ENCODE measurements at places on chromosomes 11 and 22.

DNA sequence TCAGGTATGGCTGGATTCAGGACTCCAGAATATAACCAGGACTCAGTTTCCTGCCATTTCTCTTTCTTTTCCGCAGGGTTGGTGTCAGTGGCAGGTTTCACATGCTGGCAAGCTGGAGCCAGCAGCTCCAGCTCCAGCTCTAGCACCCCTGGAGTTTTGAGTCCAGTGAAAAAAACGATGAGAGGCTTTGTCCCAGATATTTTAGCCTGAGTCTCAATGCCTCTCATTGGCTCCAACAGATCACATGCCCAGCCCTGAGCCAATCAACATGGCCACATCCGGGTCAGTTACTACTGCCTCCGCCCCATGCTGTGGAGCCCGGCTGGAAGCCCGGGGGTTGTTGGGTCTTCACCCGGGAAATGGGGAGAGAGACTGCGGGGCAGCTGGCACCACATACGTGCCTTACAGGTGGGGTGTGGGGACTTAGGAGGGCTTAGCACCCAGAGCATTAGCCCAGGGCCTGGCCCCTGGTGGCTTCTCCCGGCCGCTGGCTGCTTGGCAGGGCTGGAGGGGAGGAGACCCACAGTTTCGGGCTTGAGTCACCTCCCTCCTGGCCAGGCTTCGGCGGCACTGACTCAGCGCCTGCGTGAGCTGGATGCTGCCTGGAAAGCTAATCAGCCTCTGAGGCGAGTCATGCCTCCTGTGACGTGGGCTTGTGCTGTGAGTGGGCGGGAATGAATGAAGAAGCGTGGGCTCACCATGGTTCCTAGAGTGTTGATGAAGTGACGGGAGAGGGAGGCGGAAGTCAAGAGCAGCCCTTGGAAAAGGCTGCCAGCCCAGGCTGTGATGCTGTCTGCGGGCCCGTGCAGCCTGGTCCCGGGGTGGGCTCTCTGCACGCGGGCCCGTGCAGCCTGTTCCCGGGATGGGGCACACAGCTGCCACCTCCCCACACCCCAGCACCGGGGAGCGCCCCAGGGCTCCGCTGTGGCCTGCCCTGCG lies 15.3 kb upstream of the MRTFA start:
- DNase-seq: peak; percentile 91

DNA sequence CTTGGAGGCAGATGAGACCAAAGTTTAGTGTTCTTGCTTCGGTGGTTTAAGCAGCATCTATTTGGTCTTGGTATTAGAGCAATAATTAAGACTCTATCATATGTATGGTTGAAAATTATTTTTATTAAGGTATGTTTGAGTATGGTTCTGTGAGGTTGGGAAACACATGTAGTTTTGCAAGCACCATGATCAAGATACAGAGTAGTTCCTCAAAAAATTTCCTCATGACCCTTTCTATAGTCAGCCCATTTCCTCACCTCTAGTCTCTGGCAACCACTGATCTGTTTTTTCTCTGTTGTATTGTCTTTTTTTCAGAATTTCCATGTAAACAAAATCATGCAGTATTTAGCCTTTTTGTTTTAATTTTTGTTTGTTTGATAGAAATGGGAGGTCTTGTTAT lies 18.4 kb downstream of the MTMR3 start:
- DNase-seq: no peak

- no peak for DNase-seq
Measured at GRCh38 chr11:14506532-14506931, 6.9 kb upstream of the COPB1 start.

- DNase-seq: no peak
Measured at GRCh38 chr11:122024278-122024677, 91.7 kb downstream of the BLID start.

- DNase-seq: no peak
Measured at GRCh38 chr11:8745431-8746253, 63.0 kb downstream of the RPL27A start.

- no peak for DNase-seq
Measured at GRCh38 chr11:134474070-134474860, 62.2 kb upstream of the B3GAT1 start.

- no peak for DNase-seq
Measured at GRCh38 chr11:66115638-66116301, 45.7 kb downstream of the PACS1 start.

DNA sequence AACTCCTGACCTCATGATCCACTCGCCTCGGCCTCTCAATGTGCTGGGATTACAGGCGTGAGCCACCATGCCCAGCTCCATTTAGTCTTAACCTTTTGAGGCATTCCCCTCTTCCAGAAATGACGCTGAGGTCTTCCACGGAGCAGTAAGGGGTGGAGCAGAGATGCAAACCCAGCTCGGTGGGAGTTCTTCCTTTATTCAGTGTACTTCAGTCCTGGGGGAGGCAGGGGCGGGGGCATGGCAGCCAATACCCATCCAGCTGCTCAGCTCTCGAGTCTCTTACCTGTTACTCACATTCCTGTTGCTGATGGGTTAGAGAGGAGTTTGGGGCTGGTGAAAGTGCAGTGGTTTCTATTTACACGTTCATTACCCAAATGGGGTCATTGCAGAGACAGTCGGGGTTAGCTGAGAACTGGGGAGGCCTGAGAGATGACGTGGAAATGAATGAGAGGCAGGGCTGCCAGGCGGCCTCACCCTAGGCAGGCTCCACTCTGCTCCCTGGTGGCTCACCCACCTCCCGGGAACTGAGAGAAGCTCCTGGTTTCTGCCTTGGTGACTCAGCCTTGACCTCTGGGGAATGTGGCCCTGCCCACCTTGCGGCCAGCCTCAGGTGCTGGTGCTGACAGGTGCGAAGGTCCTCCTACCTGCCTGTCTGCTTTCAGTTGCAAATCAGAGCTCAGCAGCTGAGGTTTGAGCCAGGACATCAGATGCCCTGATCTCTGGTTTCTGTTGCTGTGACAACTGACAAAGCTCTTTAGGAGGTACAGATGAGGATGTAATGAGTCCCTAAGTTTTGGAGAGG lies 13.4 kb upstream of the ST14 start:
- no peak for DNase-seq

GRCh38 chr22:20159076-20159475 lies 8.2 kb upstream of the CCDC188 start:
- DNase-seq: no peak

GRCh38 chr11:117625237-117625636 lies 171.8 kb downstream of the DSCAML1 start:
- peak; percentile 69 for DNase-seq

DNA sequence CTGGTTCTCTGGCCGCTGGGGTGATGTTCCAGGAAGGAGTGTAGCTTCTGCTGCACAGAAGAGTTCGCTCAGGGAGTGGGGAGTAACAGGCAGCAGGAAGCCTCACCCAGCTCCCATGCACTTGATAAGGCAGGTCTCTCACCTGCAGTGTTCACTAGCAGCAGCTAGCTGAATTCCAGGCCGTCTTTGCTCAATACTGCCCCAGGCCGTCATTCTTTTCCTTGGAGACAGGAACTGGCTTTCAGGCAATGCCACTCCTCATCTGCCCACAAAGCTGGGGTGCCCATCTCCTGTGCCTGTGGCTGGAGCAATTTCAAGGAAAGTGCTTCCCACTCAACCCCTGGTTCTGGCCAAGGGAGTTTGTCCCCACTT lies 66.1 kb downstream of the ARHGAP42 start:
- no peak for DNase-seq

GRCh38 chr11:114215871-114216795 lies 80.1 kb upstream of the NNMT start:
- no peak for DNase-seq

- DNase-seq: peak; percentile 35
Measured at GRCh38 chr11:123235117-123235655, 40.1 kb upstream of the CLMP start.

DNA sequence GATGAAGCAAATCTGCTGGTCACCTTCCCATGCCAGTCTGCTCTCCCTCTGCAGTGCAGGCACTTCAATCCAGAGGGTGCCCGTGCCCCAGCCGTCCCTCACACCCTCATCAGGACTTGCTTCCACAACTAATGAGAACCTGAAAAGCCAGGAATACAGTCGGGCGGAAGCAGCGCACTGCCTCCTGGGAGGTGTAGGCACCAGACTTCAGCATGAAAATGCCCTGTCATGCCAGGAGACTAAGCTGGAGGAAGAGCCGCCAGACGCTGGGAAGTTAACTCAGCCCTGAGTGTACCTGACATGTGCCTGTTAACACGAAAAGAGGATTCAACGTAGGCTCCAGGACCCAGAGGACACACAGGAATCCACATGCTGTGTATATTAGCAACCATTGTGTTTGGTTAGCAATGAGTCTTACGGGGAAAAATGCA lies 40.1 kb upstream of the FLI1 start:
- no peak for DNase-seq

DNA sequence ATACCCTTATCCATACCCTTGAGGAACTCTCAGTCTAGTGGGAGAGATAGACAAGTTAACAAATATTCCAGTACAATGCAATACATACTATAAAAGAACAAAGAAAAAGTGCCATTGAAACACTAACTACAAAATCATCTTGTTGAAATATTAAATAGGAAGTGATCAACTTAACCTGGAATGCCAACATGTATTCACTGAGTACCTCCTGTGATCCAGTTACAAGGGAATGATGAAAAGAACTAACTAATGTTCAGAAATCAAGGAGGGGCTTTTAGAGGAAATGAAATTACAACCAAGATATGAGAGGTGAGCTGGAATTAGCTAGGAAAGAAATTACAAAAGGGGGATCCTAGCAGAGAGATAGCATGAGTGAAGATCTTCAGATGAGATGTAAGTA lies 6.2 kb upstream of the FIBIN start:
- DNase-seq: no peak

DNA sequence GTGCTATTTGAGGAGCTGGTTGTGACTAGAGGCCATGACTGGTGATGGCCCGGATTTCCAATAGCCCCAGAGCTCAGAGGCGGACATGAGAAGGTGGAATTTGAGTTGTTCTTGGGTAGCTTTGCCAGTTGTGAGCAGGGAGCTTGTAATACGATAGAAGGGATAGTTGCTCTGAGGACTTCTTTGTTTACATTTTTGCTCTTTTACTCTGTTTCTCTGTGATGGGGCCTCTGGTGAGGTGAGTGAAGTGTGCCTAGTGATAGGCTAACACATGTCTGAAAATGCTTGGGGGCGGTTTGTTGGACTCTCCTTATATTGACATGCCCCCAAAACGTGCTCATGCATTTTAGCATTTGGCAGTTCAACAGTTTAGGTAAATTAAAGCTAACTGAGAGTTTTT lies 365.1 kb downstream of the DDX10 start:
- no peak for DNase-seq

GRCh38 chr11:60955571-60955970 lies 3.6 kb upstream of the SLC15A3 start:
- DNase-seq: no peak

DNA sequence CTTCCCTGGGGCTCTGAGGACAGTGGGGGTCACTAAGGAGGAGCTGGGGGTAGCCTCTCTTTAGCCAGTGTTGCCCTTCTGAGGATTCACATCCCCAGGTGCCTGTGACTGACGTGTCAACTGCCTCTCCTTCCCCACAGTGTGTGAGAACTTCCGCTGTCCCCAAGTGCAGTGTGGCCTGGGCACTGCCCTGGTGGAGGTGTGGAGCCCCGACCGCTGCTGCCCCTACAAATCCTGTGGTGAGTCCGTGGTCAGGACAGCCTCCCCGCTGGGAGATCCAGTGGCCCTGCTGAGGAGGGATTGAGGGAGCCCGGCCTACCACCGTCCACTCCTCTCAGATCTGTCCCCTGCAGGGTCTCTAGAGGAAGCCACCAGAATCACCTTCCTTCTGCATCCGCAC lies 81.1 kb upstream of the MYOD1 start:
- DNase-seq: no peak

DNA sequence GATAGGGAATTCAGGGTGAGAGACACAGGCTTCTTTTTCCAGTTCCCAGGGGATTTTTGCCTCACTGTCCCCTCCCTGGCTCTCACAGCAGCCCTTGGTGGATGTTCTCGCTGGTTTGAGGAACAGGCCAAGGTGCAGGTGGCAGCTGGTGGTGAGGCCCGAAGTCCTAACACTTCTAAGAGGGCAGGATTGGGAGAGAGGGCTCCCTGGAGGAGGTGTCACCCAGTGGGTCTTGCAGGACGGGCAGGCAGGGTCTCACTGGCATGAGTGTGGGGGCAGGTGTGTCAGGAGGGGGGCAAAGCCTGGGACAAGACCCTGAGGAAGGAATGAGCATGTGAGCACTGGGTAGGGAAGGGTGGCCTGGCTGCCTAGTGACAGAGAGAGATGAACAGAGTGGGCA lies 9.2 kb downstream of the ADORA2A start:
- no peak for DNase-seq

DNA sequence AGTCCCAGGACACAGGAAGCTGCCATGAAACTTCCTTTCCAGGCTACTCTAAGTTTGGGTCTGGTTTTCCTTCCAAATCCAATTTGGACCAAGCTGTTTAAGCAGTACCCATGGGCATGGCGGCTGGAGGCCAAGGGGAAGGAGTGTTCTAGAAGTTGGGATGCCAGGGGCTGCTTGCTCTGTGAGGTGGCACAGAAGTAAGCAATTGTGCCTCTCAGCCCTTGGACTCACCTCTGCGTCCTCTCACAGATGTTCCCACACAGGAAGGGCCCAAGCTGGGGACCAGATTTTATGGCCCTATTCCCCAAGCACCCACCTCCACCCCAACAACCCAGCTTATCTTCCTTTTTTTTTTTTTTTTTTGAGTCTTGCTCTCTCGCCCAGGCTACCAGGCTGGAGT lies 3.5 kb upstream of the DGAT2 start:
- no peak for DNase-seq

DNA sequence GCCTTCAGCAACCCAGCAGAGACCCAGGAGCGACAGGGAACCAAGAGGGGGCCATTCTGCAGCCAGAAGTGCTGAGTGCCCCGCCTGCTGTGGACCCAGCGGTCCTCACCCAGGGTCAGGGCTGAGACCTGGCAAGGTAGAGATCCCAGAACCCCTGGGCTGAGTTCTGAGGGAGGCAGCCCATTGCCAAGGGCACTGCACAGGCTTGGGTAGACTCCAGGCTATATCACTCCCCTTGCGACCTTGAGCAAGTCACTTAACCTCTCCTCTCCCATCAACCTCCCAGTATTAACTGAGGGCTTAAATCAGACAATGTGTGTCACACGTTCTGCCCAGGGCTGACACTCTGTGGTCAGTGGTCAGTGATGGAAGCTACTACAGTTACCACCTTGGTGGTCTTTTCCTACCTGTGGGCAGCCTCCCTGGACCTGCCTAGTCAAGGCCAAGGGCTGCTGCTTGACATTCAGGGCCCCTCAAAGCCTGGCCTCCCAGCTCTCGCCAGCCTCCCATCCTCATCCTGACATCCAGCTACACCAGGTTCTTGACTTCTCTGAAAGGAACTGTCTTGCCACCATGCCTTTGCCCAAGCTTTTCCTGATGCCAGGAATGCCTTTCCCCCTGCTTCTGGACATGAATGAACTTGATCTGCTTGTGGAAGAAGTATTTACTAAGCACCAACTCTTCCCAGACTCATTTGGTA lies 8.2 kb downstream of the WNT11 start:
- no peak for DNase-seq

Data from D341Med (cell line).